ENCODE measurements at places on chromosomes 11 and 22.

DNA sequence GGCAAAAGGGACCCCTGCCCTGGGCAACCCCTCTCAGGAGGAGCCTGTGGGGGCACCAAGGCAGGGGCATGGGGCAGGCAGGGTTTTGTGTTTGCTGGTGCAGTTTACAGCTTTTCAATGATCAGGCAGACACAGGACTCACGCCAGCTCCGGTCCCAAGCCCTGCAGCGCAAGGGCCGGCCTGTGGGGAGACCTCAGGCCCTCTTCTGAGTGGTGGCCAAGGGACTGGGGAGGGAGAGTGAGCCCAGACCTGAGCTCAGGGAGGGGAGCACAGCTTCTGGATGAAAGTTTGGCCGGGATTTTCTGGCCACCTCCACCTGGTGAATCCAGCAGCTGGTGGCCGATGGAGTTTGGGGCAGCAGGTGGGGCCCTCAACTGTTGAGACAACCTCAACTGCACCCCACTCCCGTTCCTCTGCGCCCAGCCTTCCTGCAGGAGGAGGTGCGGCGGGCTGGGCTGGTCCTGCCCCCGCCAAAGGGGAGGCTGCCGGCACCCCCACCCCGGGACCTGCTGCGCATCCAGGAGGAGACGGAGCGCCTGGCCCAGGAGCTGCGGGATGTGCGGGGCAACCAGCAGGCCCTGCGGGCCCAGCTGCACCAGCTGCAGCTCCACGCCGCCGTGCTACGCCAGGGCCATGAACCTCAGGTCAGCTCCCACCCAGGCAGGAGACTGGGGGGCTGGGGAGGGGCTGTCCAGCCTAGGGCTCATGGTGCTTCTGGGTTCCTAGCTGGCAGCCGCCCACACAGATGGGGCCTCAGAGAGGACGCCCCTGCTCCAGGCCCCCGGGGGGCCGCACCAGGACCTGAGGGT lies 3.6 kb downstream of the TCIRG1 start:
- DNase-seq, result no peak

GRCh38 chr11:7220636-7221035 lies 31.1 kb upstream of the SYT9 start:
- no peak for DNase-seq

- DNase-seq, result no peak
These were observed 110.9 kb downstream of the SWAP70 start for GRCh38 chr11:9774591-9775397.

- DNase-seq, result no peak
These were observed 57.0 kb downstream of the PRCP start for GRCh38 chr11:82843057-82843795.

Measured in stimulated activated CD4-positive, alpha-beta T cell treated with anti-CD3 and anti-CD28 coated beads, Interleukin-15, amount 100 ng/mL, for 1 hour (primary cell).